CD4-positive, alpha-beta memory T cell (primary cell): ENCODE measurements at places on chromosomes 16 and 17. TPM values are rescaled to one million over a fixed set of nuclear protein-coding genes. Genes with fewer than 3 reads are reported as not detected.

VAT1L gene
- total RNA-seq, result not detected

QRICH2 gene
- 5.5 TPM for total RNA-seq

ABI3 gene
- 9.5 TPM for total RNA-seq

RHBDL1 gene
- total RNA-seq, result 2.2 TPM

ANKS4B gene
- not detected for total RNA-seq

NXPH3 gene
- total RNA-seq, result not detected

GRCh38 chr17:75087558-75088453, at the start of gene SLC16A5:
Gene SLC16A5 (plus strand): TSS chr17:75087954. CDS start chr17:75093637, 5,683 bp downstream.
- H3K36me3 ChIP-seq, result no peaks in the 10 kb centered on the region
- peak within 1 kb of the TSS; percentile 65 for H3K4me3 ChIP-seq
- H3K4me1 ChIP-seq, result peaks cover 32% of the 10 kb centered on the region
- H3K27ac ChIP-seq, result peak within 1 kb of the TSS; percentile 64
- no peaks in the 10 kb centered on the region for H3K27me3 ChIP-seq

- H3K36me3 ChIP-seq, result no peaks in the 10 kb centered on the region
- no peaks in the 10 kb centered on the region for H3K27me3 ChIP-seq
- H3K4me3 ChIP-seq, result no peak overlapping the region
- H3K27ac ChIP-seq, result no peak overlapping the region
- DNase-seq, result no peak
- peaks cover 13% of the 10 kb centered on the region for H3K4me1 ChIP-seq
These were observed 46.4 kb downstream of the RAB11FIP4 start for GRCh38 chr17:31437720-31438400.

DNA sequence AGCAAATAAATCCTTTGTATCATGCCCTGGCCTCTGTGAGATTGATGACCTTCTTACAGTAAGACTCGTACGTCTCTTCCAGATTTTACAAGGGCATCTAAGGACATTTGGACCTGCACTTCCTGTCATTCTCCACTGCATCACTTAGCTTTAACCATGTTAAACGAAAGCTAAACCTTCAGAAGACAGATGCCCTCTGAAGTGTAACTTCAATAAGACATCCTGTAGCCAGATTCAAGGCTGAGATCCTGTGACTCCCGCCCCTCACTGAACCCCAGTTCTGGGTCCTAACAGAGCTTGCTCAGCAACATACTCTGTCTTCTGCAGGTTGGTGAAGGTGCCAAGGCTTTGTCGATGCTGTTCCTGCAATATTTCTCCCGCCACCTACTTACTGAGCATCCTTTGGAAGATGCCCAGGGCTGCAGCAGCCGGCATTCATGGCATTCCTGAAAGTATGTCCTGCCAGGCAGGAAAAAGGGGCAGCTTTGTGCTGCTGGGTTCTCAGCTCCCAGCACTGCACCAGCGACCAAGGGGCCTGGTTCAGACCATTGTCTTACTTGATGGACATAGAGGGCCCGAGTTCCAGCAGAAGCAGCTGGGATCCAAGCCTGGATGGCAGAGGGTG, 131.1 kb downstream of the AXIN2 start:
- no peak overlapping the region for H3K4me3 ChIP-seq
- H3K4me1 ChIP-seq, result peaks cover 12% of the 10 kb centered on the region
- H3K27ac ChIP-seq, result no peak overlapping the region
- no peaks in the 10 kb centered on the region for H3K27me3 ChIP-seq
- no peaks in the 10 kb centered on the region for H3K36me3 ChIP-seq

- peaks cover 28% of the 10 kb centered on the region for H3K4me1 ChIP-seq
- H3K27me3 ChIP-seq, result no peaks in the 10 kb centered on the region
- peaks cover 23% of the 10 kb centered on the region for H3K36me3 ChIP-seq
- peak overlapping the region; percentile 64 for H3K4me3 ChIP-seq
- H3K27ac ChIP-seq, result peak overlapping the region; percentile 67
These were observed 1.4 kb downstream of the TRAF4 start for GRCh38 chr17:28744972-28745785.

- H3K4me3 ChIP-seq, result no peak overlapping the region
- no peak for DNase-seq
- no peak overlapping the region for H3K27ac ChIP-seq
- peaks cover 23% of the 10 kb centered on the region for H3K4me1 ChIP-seq
These were observed 9.9 kb downstream of the CCDC102A start for GRCh38 chr16:57526498-57526897.

GRCh38 chr17:50339381-50339780, 6.5 kb upstream of the XYLT2 start:
- no peaks in the 10 kb centered on the region for H3K4me1 ChIP-seq
- no peak for DNase-seq
- peaks cover 4% of the 10 kb centered on the region for H3K27me3 ChIP-seq
- H3K27ac ChIP-seq, result no peak overlapping the region
- H3K36me3 ChIP-seq, result no peaks in the 10 kb centered on the region

GRCh38 chr16:49970797-49971431, 54.1 kb upstream of the CNEP1R1 start:
- DNase-seq, result no peak
- H3K4me1 ChIP-seq, result no peaks in the 10 kb centered on the region
- no peak overlapping the region for H3K27ac ChIP-seq
- H3K4me3 ChIP-seq, result no peak overlapping the region
- H3K27me3 ChIP-seq, result no peaks in the 10 kb centered on the region

DNA sequence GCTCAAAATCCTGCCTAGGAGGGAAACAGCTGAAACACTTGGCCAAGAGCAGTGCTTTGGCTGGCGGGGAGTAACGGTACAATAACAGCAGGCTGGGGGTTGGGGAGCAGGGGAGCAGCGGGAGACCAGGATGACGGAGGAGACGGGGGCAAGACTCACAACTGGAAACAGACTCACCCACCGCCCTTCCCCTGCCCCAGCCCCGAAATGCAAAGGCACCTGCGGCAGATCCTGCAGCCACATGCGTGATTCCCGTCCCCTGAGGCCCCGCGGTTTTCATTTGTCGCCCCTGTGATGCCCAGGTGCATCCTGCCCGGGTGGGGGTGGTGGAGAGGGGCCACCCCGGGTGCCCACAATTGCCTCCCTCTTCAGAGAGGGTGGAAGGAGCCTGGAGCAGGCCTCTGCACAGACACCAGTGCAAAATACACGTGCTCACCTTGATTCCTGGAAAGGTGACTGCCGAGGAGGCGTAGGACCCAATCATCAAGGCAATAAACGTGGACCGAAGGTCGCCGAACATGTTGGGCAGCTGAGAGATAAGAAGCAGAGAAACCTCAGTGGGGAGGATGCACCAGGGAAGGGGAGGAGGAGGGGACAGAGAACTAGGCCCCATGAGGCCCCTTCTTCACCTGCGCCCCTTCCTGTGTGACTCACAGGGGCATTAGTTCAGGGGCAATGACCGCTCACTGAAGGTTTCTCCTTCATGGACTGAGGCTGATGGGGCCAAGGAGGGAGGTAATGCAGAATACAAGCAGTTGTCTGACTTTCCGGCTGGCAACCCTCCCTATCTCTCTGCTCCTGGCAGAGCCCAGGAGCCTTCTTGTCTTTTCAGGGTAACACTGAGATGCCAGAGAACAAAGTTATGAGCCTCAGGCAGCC, 30.4 kb upstream of the PITPNA start:
- no peak for DNase-seq
- H3K27me3 ChIP-seq, result no peaks in the 10 kb centered on the region
- H3K36me3 ChIP-seq, result no peaks in the 10 kb centered on the region
- H3K4me3 ChIP-seq, result no peak overlapping the region
- no peak overlapping the region for H3K27ac ChIP-seq

DNA sequence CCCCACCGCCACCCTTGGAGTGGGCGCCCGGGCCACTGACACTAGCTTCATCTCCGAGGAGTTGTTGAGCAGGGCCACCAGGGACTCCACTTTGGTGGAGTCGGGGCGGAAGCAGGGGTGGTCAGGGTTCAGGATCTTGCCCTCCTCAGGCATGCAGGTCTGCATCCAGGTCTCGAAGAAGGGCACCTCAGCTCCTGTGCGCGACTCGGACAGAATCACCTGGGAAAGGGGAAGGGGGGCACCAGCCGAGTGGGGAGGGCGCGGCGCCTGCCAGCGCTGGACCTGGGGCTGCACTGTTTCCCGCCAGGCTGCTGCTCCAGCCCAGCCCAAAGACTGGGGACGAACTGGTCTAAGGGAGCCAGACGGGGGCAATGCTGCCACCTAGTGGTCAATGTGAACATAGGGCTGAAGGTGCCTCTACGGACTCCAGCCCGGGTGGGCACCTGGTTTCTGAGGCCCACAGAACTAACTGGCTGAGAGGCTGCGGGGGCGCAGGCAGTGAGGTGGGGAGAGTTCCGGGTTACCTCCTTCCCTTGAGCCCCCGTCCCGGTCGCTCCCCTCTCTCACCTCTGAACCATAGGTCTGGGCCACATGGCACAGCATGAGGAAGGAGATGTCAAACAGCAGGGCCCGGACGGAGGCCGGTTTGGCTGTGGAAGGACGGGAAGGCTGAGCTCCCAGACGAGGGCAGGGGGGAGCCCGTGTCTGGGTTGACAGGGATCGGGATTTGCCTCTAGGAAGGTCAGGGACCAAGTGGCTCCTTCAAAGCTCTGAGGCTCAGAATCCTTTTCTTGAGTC, 11.8 kb downstream of the CSF3 start:
- H3K27me3 ChIP-seq, result no peaks in the 10 kb centered on the region
- no peak overlapping the region for H3K27ac ChIP-seq
- no peak overlapping the region for H3K4me3 ChIP-seq
- peak; percentile 67 for DNase-seq
- peaks cover 25% of the 10 kb centered on the region for H3K4me1 ChIP-seq
- H3K36me3 ChIP-seq, result peaks cover 55% of the 10 kb centered on the region

DNA sequence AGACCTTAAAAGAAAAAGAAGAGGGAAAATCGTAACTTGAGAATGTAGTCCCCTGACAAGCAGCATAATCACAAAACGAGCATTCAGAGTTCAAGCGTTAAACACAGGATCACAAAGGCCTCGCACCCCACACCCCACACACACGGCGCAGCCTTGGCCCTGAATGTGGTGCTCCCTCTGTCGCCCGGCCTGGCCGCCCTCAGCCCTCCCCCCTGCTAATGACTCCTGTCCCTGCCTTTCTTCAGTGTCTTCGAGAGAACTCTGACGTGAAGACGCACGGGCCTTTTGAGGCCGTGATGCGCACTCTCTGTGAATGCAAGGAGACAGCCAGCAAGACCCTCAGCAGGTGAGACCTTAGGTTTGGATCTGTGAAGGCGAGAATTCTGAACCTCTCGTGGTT, 47.5 kb upstream of the ENDOV start:
- peaks cover 91% of the 10 kb centered on the region for H3K36me3 ChIP-seq
- no peak overlapping the region for H3K27ac ChIP-seq
- H3K27me3 ChIP-seq, result no peaks in the 10 kb centered on the region
- no peak for DNase-seq

GRCh38 chr16:67530013-67530939, 1.6 kb downstream of the RIPOR1 start:
- no peak overlapping the region for H3K27ac ChIP-seq
- no peak overlapping the region for H3K4me3 ChIP-seq
- no peaks in the 10 kb centered on the region for H3K36me3 ChIP-seq

DNA sequence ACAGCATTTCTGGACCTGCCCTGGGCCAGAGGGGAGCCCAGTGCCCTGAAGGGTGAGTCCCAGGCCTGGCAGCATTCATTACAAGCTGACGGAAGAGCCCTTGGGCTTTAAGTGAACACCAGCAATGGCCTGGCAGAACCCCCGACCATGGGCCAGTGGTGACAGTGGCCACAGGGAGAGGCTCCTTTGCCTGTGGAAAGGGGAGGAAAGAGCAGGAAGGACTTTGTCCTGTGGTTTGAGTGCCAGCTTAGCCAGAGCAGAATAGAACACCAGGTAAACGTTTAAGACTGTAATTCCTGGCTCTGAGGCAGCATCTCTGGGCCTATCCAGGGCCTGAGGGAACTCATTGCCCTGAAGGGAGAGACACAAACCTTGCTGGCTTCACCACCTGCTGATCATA, 34.3 kb upstream of the ATP2C2 start:
- DNase-seq, result no peak
- no peaks in the 10 kb centered on the region for H3K4me1 ChIP-seq
- no peak overlapping the region for H3K27ac ChIP-seq
- no peaks in the 10 kb centered on the region for H3K27me3 ChIP-seq
- H3K36me3 ChIP-seq, result no peaks in the 10 kb centered on the region
- no peak overlapping the region for H3K4me3 ChIP-seq

- H3K4me1 ChIP-seq, result peaks cover 35% of the 10 kb centered on the region
- H3K27ac ChIP-seq, result no peak overlapping the region
- no peak overlapping the region for H3K4me3 ChIP-seq
These were observed 72.8 kb downstream of the MMD start for GRCh38 chr17:55348749-55349354.

GRCh38 chr17:76493505-76494167, 7.6 kb downstream of the RHBDF2 start:
- peak; percentile 35 for DNase-seq
- H3K36me3 ChIP-seq, result no peaks in the 10 kb centered on the region
- H3K27ac ChIP-seq, result peak overlapping the region; percentile 64
- H3K27me3 ChIP-seq, result no peaks in the 10 kb centered on the region
- H3K4me1 ChIP-seq, result peaks cover 52% of the 10 kb centered on the region
